Stimulated activated CD4-positive, alpha-beta T cell treated with anti-CD3 and anti-CD28 coated beads, Interleukin-2, amount 100 ng/mL, for 4 hours (primary cell): ENCODE measurements at places on chromosomes 3 and 15.

- no peak for DNase-seq
Measured at GRCh38 chr3:155233213-155233612, 60.3 kb downstream of the STRIT1 start.

GRCh38 chr3:182979674-182980191 lies 605 bp downstream of the DCUN1D1 start:
- no peak for DNase-seq

GRCh38 chr3:46456118-46456517 lies 8.6 kb downstream of the LTF start:
- DNase-seq, result no peak

GRCh38 chr3:184158404-184158803 lies 3.2 kb downstream of the DVL3 start:
- DNase-seq, result no peak

GRCh38 chr3:170523248-170523647 lies 62.6 kb downstream of the SLC7A14 start:
- no peak for DNase-seq

DNA sequence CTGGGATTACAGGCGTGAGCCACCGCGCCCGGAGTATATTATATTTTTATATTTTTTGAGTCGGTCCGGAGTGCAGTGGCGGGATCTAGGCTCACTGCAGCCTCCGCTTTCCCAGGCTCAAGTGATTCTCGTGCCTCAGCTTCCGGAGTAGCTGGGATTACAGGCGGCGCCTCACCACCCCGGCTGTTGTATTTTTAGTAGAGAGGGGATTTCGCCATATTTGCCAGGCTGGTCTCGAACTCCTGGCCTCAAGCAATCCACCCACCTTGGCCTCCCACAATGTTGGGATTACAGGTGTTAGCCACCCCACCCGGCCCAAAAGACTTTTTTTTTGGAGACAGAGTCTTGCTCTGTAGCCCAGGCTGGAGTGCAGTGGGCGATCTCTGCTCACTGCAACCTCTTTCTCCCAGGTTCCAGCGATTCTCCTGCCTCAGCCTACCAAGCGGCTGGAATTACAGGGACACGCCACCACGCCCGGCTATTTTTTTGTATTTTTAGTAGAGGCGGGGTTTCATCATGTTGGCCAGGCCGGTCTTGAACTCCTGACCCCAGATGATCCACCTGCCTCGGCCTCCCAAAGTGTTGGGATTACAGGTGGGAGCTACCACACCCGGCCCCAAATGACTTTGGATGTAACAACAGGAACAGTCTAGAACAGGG lies 1.0 kb downstream of the ZNF589 start:
- no peak for DNase-seq

DNA sequence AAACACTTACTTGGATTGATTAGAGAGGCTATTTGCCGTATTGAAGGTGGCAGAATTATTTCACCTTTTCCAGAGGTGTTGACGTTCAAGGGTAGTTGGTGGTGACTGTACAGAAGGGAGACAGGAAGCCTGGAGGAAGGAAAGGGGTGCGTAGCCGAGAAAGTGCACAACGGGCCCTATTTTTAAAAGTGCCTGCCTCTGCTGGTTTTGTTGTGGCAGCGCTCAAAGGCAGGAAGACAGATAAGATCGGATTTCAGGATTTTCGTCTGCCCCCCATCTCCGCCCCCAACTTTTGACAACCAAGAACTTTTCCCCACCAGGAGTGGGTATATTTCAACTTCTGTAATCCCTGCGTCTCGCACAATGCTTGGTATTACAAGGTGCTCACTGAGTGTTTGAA lies 38.5 kb downstream of the SMAD3 start:
- no peak for DNase-seq

- no peak for DNase-seq
Measured at GRCh38 chr3:192864941-192865340, 52.7 kb downstream of the MB21D2 start.

GRCh38 chr15:44719293-44719999 lies 8.1 kb downstream of the B2M start:
- DNase-seq, result no peak
